ENCODE measurements at places on chromosomes 4 and X. TPM values are rescaled to one million over a fixed set of nuclear protein-coding genes. Genes with fewer than 3 reads are reported as not detected.

The ADH7 gene
- not detected for total RNA-seq

The ATP1B4 gene
- total RNA-seq: not detected

The MAOA gene
- total RNA-seq: 0.22 TPM

The GC gene
- total RNA-seq: not detected
